GM23248 (cell line): ENCODE measurements at places on chromosomes 3 and 15. TPM values are rescaled to one million over a fixed set of nuclear protein-coding genes. Genes with fewer than 3 reads are reported as not detected.

GRCh38 chr15:98296653-98297052, 336.1 kb downstream of the ARRDC4 start:
- H3K27ac ChIP-seq = no peak overlapping the region
- peaks cover 26% of the 10 kb centered on the region for H3K27me3 ChIP-seq
- H3K4me3 ChIP-seq = no peak overlapping the region
- no peak for DNase-seq

DNA sequence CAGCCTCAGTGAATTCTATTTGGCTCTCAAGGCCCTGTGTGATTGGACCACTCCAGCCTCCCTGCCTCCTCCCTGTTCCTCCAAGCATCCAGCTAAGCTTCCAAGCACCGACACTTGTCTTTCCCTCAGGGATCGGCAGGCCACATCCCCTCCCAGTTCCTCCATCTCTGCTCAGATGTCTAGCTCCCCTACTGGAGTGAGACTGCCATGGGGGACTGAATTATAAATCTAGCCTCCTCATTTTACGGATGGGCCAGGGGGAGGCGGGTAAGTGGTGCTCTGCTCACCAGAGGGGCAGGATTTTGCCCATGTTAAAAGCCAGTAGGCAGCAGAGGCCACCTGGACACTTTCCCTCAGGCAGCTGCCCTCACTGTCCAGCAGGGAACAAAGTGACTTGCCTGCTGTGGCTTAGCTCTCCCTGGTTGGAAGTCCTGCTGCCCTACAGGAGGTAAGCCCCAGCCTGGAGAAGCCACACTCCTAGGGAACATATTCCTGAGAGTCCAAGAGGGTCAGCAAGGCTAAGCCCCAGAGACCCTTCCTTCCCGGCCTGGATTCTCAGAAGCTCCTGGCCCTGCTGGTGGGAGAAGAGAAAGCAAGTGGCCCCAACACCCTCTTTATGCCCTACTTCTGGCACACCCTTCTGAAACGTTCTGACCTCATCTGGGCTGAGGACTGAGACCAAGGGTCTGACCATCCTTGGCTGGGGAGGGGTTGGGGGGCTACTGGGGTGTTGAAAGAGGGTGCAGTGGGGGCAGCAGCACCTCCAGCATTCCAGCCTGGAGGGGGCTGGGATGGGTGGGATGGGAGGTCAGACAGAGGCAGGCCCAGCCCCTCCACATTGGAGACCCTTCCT, 9.1 kb upstream of the HHATL start:
- no peaks in the 10 kb centered on the region; the same call in 1 of the 2 replicates for H3K27me3 ChIP-seq
- no peak overlapping the region for H3K27ac ChIP-seq
- H3K36me3 ChIP-seq = no peaks in the 10 kb centered on the region
- H3K4me1 ChIP-seq = no peaks in the 10 kb centered on the region

DNA sequence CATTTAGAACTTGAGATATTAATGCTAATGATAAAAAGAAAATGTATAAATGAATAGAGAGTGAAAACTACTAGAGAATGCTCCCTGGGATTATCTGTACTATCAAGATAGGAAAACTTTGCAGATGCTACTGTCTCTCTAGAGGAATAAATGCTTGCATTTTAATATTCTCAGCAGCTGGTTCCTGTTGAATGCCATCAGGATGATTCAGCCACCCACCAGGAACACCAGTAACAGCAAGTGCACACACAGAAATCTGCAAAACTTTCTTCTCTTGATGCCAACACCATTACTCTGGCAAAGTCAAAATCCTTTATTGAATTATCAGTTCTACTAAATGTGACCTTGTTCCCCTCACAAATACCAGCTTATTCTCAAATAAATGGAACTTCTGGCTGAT, 148.4 kb downstream of the TIGIT start:
- peaks cover 34% of the 10 kb centered on the region for H3K4me1 ChIP-seq
- H3K27me3 ChIP-seq = no peaks in the 10 kb centered on the region
- H3K36me3 ChIP-seq = no peaks in the 10 kb centered on the region
- peak; percentile 71 for DNase-seq
- no peak overlapping the region for H3K27ac ChIP-seq
- H3K4me3 ChIP-seq = no peak overlapping the region

- H3K27ac ChIP-seq = no peak overlapping the region
- H3K4me3 ChIP-seq = no peak overlapping the region
- DNase-seq = no peak
- H3K4me1 ChIP-seq = no peaks in the 10 kb centered on the region
- H3K27me3 ChIP-seq = no peaks in the 10 kb centered on the region
These were observed 8.2 kb upstream of the RTP4 start for GRCh38 chr3:187359798-187360486.

DNA sequence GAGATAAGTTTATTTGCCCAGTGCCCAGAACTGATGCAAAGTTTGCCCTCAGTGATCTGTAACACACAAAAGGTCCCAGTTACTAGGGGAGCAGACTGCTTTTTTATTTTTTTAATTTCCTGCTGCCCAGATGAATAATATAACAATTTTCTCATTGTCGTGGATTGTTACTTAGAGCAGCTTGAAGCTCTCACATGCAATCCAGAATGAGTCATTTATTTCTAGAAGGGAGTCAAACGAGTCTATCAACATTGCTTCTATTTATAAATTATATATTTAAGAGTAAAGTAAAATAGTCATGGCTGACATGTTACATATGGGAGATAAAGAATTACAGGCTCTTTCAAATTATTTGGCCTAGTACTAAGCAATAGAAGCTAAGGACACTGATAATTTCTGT, 41.3 kb downstream of the MEIS2 start:
- peak; percentile 90 for DNase-seq
- peak overlapping the region; percentile 59 for H3K27ac ChIP-seq
- H3K4me1 ChIP-seq = peaks cover 14% of the 10 kb centered on the region
- no peaks in the 10 kb centered on the region for H3K27me3 ChIP-seq
- H3K4me3 ChIP-seq = no peak overlapping the region

The MEX3B gene
- total RNA-seq = 11.4 and 13.3 TPM in 2 replicates

The CCK gene
- 0.97 TPM in 1 of 2 replicates, not detected in the other for total RNA-seq

The UBA7 gene
- total RNA-seq = 35.7 and 41.6 TPM in 2 replicates

The ARPC4 gene
- total RNA-seq = 315 and 325 TPM in 2 replicates

The CYP1A2 gene
- total RNA-seq = not detected in 2 replicates

The PTX3 gene
- 267 and 300 TPM in 2 replicates for total RNA-seq
